Spleen (tissue), 13 donors: ENCODE measurements at places on chromosomes 2 and 18. TPM values are rescaled to one million over a fixed set of nuclear protein-coding genes. Genes with fewer than 3 reads are reported as not detected.
A peak's percentile ranks its signal among the peaks of the same experiment; 100 is the strongest.

DNA sequence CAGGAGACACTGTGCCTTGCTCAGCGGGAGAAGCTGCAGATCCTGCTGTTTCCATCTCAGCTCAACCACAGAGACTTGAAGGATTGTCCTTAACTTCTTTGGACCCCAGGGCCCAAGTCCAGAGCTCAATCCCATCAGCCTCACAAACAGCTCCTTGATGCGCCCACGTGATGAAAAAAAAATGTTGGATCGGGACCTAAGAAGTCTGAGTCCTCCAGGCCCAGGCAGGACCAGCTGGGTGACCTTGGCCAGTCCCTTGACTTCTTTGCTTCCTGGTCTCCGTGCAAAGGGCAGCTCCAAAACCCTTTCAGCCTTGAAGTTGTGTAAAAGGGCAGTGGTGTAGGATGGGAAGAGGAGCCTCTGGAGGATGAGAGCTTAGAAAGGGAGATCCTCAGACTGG lies 175.5 kb downstream of the ZFP36L2 start:
- H3K4me3 ChIP-seq = no peak overlapping the region
- H3K27ac ChIP-seq = no peak overlapping the region
- no peaks in the 10 kb centered on the region for H3K36me3 ChIP-seq
- peaks cover 51% of the 10 kb centered on the region for H3K4me1 ChIP-seq
- H3K27me3 ChIP-seq = no peaks in the 10 kb centered on the region

DNA sequence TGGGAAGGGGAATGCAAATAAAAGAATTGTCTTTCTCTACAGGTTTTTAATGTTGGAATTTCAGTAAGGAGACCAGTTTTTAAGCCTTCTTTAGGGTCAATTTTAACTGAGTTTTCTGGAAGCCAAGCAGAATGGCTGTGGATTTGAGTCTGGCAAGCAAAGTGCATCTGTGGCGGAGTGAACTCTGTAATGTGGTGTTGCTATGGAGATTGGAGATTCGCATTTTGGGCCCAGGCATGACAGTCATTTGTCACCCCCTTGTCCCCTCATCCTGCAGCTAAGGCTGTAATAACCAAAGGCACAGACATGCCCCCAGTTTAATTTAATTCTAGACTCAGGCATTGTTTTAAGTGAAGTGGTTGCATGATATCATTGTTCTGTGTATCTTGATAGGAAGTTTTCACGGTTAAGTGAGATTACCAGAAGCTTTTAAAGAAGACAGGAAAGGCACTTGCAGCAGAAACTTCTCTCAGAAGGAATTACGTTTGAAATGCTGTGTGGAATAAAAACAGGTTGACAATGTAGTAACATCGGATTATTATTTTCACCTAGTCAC lies 30.6 kb downstream of the ARMC9 start:
- DNase-seq = no peak
- H3K4me1 ChIP-seq = peaks cover 5% of the 10 kb centered on the region
- no peaks in the 10 kb centered on the region for H3K36me3 ChIP-seq
- H3K27ac ChIP-seq = no peak overlapping the region

DNA sequence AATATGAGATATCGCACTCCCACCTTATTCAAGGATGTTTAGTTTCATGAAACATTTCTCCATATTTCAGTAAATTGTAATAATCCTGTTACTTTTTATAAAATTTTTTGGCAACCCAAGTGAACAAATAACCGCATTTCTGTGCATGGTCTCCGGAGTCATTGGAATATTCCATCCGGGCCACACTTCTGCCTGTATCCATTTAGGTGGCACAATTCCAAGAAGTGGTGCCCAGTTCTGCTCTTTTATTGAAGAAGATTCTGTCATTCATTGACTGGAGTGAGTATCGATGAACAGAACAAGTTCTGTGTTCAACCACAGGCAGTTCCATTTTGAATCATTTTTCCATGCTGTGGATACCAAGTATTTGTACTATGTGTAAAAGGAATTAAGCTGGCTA lies 26.6 kb upstream of the ICOS start:
- no peak overlapping the region for H3K27ac ChIP-seq
- H3K4me3 ChIP-seq = no peak overlapping the region
- peaks cover 14% of the 10 kb centered on the region for H3K4me1 ChIP-seq
- H3K27me3 ChIP-seq = no peaks in the 10 kb centered on the region
- H3K36me3 ChIP-seq = no peaks in the 10 kb centered on the region
- no peak for DNase-seq

GRCh38 chr2:109386004-109386695 lies 227.6 kb downstream of the SEPTIN10 start:
- H3K4me3 ChIP-seq = no peak overlapping the region
- H3K36me3 ChIP-seq = no peaks in the 10 kb centered on the region
- no peaks in the 10 kb centered on the region for H3K27me3 ChIP-seq
- peak; percentile 49 for DNase-seq
- no peak overlapping the region for H3K27ac ChIP-seq

- no peaks in the 10 kb centered on the region for H3K27me3 ChIP-seq
- no peak overlapping the region for H3K4me3 ChIP-seq
- H3K4me1 ChIP-seq = peaks cover 24% of the 10 kb centered on the region
- no peaks in the 10 kb centered on the region for H3K36me3 ChIP-seq
- DNase-seq = no peak
- H3K27ac ChIP-seq = no peak overlapping the region
Measured at GRCh38 chr2:9764153-9764778, 79.0 kb upstream of the TAF1B start.

The INO80B gene
- 24.5 TPM for total RNA-seq

DNA sequence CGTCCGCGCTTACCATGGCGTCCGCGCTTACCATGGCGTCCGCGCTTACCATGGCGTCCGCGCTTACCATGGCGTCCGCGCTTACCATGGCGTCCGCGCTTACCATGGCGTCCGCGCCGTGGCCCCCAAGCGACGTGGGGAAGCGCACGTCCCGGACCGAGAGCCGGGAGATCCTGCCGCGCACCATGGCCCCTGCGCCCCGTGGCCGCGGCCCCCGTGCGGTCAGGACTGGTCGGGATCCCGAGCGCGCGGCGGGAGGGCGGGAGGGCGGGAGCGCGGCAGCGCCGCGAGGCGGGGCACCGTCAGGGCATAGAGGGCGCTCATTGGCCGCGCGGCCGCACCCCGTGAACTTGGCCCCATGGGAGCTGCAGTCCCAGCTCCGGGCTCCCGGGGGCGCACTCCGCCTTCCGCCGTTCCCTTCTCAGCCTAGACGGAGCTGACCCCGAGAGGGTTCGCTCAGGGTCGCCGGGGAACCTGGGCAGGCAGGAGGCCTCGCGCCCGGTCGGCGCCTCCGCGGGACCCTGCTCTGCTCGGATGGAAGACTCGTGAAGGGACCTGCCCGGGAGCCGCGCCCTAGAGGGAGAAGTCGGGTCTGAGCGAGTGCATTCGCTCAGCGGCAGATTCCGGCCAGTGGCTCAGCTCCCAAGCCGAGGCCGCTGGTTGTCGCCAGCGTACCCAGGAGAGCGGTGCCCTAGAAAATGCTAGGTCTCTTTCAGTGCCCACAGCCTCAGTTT lies at the start of gene ENOSF1:
Gene ENOSF1 (minus strand): TSS at position 230 of the 734 bp plus-strand sequence. CDS start 43 bp downstream, at position 187.
- peak; percentile 95 for DNase-seq
- H3K27ac ChIP-seq = peak within 1 kb of the TSS; percentile 83
- no peaks in the 10 kb centered on the region for H3K4me1 ChIP-seq
- no peaks in the 10 kb centered on the region for H3K36me3 ChIP-seq

DNA sequence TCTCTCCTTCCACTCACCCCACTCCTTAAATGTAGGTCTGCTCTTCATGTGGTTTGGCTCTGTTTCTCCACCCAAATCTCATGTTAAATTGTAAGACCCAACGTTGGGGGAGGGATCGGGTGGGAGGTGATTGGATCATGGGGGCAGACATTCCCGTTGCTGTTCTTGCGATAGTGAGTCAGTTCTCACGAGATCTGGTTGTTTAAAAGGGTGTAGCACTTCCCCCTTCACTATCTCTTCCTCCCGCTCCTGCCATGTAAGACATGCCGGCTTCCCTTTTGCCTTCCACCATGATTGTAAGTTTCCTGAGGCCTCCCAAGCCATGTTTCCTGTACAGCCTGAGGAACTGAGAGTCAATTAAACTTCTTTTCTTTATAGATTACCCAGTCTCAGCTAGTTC lies 1044.5 kb upstream of the POU3F3 start:
- no peak for DNase-seq
- no peak overlapping the region for H3K27ac ChIP-seq
- no peaks in the 10 kb centered on the region for H3K27me3 ChIP-seq

GRCh38 chr2:157479081-157480027 lies 35.5 kb upstream of the CYTIP start:
- no peak overlapping the region for H3K4me3 ChIP-seq
- no peaks in the 10 kb centered on the region for H3K36me3 ChIP-seq
- H3K27ac ChIP-seq = no peak overlapping the region
- H3K4me1 ChIP-seq = no peaks in the 10 kb centered on the region
- H3K27me3 ChIP-seq = no peaks in the 10 kb centered on the region

DNA sequence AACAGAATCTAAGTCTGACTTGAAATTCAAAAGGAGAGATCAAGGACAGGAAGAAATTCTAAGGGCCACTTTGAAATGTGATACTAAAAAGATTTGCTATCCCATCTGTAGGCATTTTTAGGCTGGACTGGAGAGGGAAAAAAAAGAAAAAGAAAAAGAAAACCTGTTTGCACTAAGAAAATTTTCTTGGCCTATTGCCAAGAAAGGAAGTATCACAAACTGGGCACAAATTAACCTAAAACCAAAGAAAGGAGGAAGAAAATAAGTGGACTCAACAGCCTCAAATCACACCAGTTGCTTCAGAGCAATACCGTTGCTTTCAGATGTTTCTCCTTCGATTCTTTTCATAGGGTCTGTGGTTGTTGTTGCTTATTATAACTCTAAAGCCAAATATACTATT lies 287.9 kb upstream of the VRK2 start:
- no peak overlapping the region for H3K27ac ChIP-seq
- DNase-seq = no peak
- H3K36me3 ChIP-seq = no peaks in the 10 kb centered on the region
- peaks cover 19% of the 10 kb centered on the region for H3K4me1 ChIP-seq
- no peak overlapping the region for H3K4me3 ChIP-seq

DNA sequence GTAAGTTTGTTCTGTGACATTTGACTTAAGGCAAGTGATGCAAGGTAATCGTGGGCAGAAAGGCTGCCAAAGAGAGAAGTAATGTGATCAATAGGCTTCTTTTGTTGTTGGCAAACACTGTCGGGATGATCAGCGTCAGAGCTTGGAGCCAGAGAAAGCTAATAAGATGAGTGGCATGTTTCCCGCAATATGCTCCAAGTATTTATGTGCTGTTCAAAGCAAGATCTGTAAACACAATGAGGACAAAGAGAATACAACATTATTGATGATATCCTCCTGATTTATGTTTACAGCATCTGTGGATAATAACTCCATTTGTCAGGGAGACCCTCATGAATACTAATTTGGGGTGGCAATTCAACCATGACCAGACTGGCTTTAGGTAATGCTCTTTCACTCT lies 603.3 kb downstream of the TDRD15 start:
- no peaks in the 10 kb centered on the region for H3K36me3 ChIP-seq
- no peaks in the 10 kb centered on the region for H3K27me3 ChIP-seq
- H3K27ac ChIP-seq = no peak overlapping the region
- no peak for DNase-seq
- no peak overlapping the region for H3K4me3 ChIP-seq
- no peaks in the 10 kb centered on the region for H3K4me1 ChIP-seq

The LIMS4 gene
- 3.3 TPM for total RNA-seq

The DNAJC5G gene
- total RNA-seq = not detected

The SULT1C4 gene
- 0.94 TPM for total RNA-seq

- no peak overlapping the region for H3K27ac ChIP-seq
- H3K27me3 ChIP-seq = no peaks in the 10 kb centered on the region
- H3K4me1 ChIP-seq = no peaks in the 10 kb centered on the region
- H3K4me3 ChIP-seq = no peak overlapping the region
- DNase-seq = no peak
Measured at GRCh38 chr2:101089419-101089818, 61.8 kb downstream of the TBC1D8 start.

The ZCCHC2 gene
- 31.9 TPM for total RNA-seq

DNA sequence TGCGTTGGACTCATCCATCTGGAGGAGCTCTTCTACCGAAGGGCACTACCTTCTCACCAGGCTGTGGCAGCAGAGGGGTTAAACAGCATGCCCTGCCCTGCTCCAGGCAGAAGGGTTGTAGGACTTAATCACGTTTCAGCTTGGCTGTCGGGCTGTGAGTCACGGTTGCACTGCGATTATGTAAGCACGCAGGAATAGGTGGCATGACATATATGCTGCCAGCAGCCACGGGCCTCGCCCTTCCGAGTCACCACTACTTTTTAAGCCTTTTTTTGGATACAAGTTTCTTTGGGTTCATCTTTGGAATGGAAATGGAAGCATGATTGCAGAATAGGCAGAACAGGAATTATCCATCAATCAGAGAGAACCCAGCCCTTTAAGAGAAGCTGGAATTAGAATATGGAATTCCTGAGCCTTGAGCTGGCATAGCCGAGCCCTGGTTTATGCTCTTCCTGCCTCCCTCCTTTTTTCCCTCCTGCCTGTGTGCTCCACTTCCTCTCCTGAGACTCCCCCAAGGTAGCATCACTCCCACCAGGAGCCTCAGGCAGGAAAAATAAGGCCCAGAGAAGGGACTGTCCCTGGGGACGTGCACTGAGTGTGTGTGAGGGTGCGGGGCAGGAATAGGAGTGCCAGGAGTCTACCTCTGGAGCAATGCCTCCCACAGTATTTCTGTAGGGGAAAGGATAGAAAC lies 86.8 kb downstream of the SEMA4F start:
- H3K4me1 ChIP-seq = no peaks in the 10 kb centered on the region
- H3K4me3 ChIP-seq = no peak overlapping the region
- no peak overlapping the region for H3K27ac ChIP-seq
- DNase-seq = no peak
- H3K27me3 ChIP-seq = no peaks in the 10 kb centered on the region
- no peaks in the 10 kb centered on the region for H3K36me3 ChIP-seq

The SH3RF3 gene
- 6.0 TPM for total RNA-seq

GRCh38 chr2:183091318-183091953 lies 12.9 kb downstream of the DUSP19 start:
- H3K36me3 ChIP-seq = no peaks in the 10 kb centered on the region
- no peaks in the 10 kb centered on the region for H3K4me1 ChIP-seq
- DNase-seq = no peak
- H3K27ac ChIP-seq = peak overlapping the region; percentile 4
- H3K27me3 ChIP-seq = no peaks in the 10 kb centered on the region
- no peak overlapping the region for H3K4me3 ChIP-seq

DNA sequence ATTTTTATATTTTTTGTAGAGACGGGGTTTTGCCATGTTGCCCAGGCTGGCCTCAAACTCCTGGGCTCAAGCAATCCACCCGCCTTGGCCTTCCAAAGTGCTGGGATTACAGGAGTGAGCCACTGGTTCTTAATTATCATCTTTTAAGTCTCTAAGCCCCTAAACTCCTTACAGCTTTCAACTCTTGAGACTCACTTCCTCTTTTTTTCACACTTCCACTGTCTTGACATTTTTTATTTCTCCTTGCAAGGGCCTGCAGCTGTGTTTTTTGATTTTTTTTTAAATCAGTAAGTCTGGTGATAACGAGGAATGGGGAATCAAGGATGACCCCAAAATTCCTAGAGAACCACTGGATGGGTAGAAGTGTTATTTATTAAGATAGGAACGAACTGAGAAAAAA lies 8.6 kb upstream of the ABCB11 start:
- H3K4me1 ChIP-seq = no peaks in the 10 kb centered on the region
- no peaks in the 10 kb centered on the region for H3K27me3 ChIP-seq
- DNase-seq = no peak
- H3K27ac ChIP-seq = no peak overlapping the region
